Activated T-cell treated with anti-CD3 and anti-CD28 coated beads, Interleukin-2, amount 50 U/mL, for 48 hours (primary cell): ENCODE measurements at places on chromosomes 11 and 22.

GRCh38 chr11:110715541-110715940 lies 3.3 kb upstream of the ARHGAP20 start:
- DNase-seq, result no peak

- no peak for DNase-seq
Measured at GRCh38 chr11:35163209-35163608, 24.2 kb downstream of the CD44 start.

DNA sequence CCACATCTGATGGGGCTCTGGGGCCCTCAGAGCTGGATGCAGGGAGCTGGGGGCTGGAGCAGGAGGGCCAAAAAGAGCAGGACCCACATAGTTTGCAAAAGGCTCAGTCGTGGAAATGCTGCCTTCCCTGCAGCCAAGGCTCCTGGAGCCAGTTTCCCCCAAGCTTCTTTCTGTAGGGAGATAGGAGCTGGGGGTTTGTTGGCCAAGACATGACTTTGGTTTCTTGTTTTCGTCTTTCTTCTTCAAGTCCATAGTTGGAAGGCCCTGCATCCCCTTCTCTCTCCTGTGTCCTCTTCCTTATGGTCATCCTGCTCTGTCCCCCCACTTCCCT lies 36.3 kb downstream of the IGF2 start:
- DNase-seq, result no peak

DNA sequence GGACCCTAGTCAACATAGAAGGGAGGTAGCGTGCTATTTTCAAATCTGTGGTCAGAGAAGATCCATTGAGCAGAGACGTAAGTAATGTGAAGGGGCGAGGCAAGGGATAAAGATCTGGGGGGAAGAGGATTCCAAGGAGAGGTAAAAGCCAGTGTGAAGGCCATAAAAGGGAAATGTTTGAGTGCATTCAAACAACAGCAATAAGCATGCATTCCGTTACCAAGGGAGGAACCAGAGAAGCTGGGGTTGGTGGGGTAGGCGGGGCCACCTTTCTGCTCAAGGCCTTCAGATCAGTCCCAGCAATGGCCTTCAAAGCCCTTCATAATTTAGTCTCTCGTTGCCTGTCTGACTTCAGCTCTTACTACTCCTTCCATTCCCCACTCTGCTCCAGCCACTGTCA lies 18.4 kb upstream of the SMPD1 start:
- no peak for DNase-seq

- no peak for DNase-seq
Measured at GRCh38 chr11:65410936-65411680, 11.5 kb upstream of the NEAT1 start.

GRCh38 chr11:131618201-131618600 lies 247.8 kb downstream of the NTM start:
- DNase-seq, result no peak

DNA sequence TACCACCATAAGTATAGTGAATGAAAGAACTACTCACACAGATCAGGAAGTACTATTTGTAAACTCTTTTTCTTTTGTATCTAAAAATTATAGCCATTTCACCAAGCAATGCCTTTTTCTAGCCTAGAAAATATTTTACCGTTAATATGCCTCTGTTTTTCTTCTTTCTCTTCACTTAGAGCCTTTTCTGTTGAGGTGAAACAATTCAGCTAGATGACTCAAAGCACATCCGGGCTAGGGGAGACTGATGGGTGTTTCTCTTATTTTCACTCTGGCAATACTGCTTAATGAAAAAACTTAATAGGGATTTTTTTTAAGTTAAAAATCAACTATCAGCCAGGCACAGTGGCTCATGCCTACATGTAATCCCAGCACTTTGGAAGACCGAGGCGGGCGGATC lies 93.3 kb downstream of the SGSM3 start:
- DNase-seq, result no peak

- no peak for DNase-seq
Measured at GRCh38 chr11:9849389-9849788, 185.5 kb downstream of the SWAP70 start.

GRCh38 chr22:49188091-49188490 lies 639.6 kb downstream of the BRD1 start:
- no peak for DNase-seq

- DNase-seq, result no peak
Measured at GRCh38 chr11:94007906-94008305, 13.2 kb upstream of the HEPHL1 start.

- DNase-seq, result no peak
Measured at GRCh38 chr22:48945621-48946458, 881.8 kb downstream of the BRD1 start.

DNA sequence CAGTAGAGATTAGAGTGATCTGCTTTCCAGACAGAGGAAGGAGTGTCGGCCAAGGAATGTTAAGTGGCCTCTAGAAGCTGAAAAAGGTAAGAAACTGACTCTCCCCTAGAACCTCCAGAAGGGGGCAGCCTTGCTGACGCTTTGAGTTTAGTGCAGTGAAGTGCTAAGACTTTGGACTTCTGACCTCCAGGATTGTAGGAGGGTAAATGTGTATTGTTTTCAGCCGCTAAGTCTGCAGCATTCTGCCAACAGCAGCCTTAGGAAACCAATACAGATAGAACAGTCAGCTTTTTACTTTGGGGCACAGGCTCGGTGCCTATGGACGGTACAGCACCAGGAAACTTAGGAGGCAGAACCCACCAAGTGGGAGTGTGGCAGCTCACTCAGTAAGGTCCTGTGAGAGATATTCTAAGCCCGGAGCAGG lies 3.6 kb upstream of the TBC1D22A start:
- DNase-seq, result peak; percentile 66

- DNase-seq, result no peak
Measured at GRCh38 chr11:18145025-18145424, 12.7 kb downstream of the MRGPRX3 start.

DNA sequence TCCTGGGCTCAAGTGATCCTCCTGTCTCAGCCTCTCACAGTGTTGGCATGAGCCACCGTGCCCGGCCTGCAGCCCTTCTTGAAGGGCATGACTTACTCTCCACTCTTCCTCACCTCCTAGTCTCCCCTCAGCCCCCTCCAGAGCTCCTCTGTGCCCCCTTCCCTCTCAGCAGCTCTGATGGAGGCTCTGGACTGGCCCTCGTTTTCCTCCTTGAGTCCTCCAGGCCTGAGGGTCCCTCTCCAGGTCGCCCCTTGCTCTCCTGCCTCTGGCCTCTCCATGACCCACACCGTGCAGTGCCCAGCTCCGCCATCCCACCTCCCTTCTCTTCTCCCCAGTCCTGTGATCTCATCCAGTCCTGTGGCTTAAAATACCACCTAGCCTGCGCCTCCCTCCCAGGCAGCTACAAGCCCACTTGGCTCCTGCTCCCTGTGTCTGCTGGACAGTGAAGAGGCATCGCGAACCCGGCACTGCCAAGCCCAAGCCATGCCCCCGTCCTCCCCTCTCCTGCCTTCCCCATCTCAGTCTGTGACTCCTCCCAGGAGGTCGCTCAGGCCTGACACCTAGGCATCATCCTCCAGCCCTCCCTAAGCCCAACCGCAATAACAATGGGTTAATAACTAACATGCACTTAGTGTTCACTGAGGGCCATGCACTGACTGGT lies 11.9 kb downstream of the KCNJ4 start:
- DNase-seq, result no peak

DNA sequence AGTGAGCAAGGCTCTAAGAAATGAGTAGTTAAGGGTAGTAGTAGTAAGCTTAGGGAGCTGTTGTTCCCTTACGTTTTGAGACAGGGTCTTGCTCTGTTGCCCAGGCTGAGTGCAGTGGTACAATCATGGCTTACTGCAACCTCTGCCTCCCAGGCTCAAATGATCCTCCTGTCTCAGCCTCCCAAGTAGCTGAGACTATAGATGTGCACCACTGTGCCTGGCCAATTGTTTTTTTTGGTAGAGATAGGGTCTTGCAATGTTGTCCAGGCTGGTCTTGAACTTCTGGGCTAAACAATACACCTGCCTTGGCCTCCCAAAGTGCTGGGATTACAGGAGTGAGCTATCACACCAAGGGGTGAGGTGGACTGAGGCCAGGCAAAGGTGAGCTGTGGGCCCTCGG lies 10.0 kb downstream of the SMIM38 start:
- DNase-seq, result no peak

DNA sequence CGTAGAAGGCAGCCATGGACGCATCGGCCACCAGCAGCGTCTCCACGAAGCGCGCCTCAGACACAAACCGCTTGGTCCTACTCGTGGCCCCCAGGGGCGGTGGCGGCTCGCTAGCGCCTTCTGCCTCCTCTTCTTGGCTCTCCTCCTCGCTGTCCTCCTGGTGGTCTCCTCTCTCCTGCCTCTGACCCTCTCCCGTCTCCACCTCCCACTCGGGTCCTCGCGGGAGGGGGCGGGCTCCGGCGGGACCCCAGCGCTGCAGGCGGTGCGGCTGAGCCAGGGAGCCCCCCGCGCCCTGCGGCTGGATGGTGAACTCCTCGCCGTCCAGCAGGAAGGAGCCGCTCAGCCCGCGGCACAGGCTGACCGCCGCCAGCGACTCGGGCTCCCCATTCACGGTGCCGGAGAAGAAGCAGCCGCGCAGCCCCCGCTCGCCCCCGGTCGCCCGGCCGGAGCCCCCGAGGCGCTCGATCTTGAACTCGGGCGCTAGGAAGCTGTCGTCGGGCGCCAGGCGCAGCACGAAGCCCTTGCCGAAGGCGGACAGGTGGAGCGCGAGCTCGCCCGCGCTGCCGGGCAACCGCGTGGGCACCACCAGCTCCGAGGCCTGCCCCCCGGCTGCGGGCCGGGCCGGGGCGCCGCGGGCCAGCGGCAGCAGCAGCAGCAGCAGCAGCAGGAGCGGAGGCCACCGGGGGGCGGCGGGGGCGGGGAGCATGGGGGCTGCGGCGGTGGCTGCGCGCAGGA lies 661 bp downstream of the ADAMTS8 start:
- DNase-seq, result peak; percentile 26

- DNase-seq, result peak; percentile 63
Measured at GRCh38 chr11:9861860-9862725, 198.2 kb downstream of the SWAP70 start.

DNA sequence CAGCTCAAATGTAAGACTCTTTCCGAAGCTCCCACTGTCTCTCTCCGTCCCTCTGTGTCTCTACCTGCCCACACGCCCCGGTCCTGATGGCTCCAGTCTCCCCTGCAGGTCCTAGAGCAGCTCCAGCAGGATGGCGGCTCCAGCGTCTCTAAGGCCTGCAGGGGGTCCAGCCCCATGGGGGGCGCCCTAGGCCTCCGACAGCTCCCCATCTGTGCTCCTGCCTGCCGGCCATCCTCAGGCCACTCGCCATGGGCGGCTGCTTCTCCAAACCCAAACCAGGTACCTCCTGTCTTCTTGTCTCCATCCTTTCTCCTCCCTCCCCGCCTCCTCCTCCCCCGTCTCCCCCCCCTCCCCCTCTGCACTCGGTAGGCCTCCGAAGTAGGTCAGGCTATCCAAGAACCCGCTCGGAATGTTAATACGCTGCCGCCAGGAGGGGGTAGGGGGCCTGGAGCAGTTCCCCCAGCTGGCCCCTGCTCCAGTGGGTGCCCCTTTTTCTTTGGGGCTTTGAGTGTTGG lies 699 bp downstream of the AIFM3 start:
- DNase-seq, result no peak
